T-helper 17 cell (primary cell): ENCODE measurements at places on chromosomes 7 and 10. TPM values are rescaled to one million over a fixed set of nuclear protein-coding genes. Genes with fewer than 3 reads are reported as not detected.

- no peak overlapping the region for H3K4me3 ChIP-seq
- H3K27me3 ChIP-seq = peaks cover 4% of the 10 kb centered on the region
- no peaks in the 10 kb centered on the region for H3K36me3 ChIP-seq
- no peak for DNase-seq
- no peak overlapping the region for H3K27ac ChIP-seq
Measured at GRCh38 chr10:34347131-34347530, 468.0 kb downstream of the PARD3 start.

DNA sequence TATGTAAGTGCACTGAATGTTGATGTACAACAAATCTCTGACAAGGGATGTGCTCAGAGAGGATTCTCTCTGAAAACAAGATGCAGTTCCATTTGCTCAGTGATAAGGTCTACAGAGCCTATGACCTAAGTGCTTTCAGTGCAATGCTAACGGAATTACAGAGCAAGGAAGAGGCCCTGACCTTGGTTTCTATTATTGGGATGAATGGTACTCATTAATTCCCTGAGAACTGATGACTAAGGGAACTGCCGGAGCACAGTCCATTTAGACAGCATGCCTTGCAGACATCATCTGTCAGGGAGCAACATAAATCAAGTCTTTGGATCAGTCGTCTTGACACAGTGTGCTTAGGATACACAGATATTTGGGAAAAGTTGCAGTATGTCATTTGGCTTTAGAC is 340.8 kb downstream of the PHTF2 start:
- H3K4me3 ChIP-seq = no peak overlapping the region
- H3K27ac ChIP-seq = no peak overlapping the region
- no peaks in the 10 kb centered on the region for H3K36me3 ChIP-seq
- H3K4me1 ChIP-seq = no peaks in the 10 kb centered on the region
- H3K27me3 ChIP-seq = peaks cover 51% of the 10 kb centered on the region

DNA sequence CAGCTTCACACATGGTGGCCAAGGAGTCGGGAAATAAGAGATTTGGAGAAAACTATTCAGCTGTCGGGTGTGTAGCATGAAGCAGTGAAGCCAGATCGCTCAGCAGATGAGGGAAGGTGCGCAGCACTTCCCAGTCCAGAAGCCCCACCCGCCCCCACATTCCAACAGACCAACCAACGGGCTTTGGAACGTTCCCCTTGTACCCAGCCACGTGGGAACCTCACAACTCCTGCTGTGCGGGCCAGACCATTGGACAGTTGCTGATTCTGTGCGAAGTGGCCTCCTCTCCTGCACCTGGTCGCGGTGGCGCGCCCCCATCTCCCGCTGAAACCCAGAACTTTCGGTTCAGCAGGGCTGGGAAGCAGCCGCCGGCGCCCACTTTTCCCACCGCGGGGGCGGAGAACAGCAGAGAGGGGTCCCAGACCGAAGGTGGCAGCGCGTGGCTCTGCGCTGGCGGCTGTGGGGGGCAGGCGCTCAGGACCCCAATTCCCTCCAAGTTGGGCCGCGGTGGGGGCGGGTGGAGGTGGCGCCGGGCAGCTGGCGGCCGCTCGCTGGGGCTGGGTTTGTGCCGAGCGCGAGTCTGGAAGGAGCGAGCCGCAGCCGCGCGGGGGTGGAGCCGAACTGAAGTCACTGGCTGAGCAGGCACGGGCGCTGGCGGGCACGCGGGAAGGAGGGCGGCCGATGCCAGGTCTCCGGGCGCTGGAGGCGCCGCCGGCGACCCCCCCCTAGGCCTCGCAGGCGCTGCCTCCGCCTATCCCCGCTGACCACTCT is 1301.5 kb upstream of the SORCS1 start:
- H3K4me1 ChIP-seq = no peaks in the 10 kb centered on the region
- no peaks in the 10 kb centered on the region for H3K27me3 ChIP-seq
- DNase-seq = no peak
- no peak overlapping the region for H3K27ac ChIP-seq

- peaks cover 29% of the 10 kb centered on the region for H3K27me3 ChIP-seq
- peak within 1 kb of the TSS; percentile 95 for H3K27ac ChIP-seq
- peak within 1 kb of the TSS; percentile 96 for H3K4me3 ChIP-seq
- H3K36me3 ChIP-seq = no peaks in the 10 kb centered on the region
- DNase-seq = no peak
- peaks cover 23% of the 10 kb centered on the region for H3K4me1 ChIP-seq
Measured at GRCh38 chr10:101061624-101062231, at the start of gene KAZALD1. KAZALD1 (plus strand) TSS chr10:101061989; CDS start chr10:101062593, 604 bp downstream.

- H3K27ac ChIP-seq = no peak overlapping the region
- DNase-seq = no peak
- no peaks in the 10 kb centered on the region for H3K4me1 ChIP-seq
- no peak overlapping the region for H3K4me3 ChIP-seq
Measured at GRCh38 chr7:29053105-29053872, 93.0 kb downstream of the CPVL start.

DNA sequence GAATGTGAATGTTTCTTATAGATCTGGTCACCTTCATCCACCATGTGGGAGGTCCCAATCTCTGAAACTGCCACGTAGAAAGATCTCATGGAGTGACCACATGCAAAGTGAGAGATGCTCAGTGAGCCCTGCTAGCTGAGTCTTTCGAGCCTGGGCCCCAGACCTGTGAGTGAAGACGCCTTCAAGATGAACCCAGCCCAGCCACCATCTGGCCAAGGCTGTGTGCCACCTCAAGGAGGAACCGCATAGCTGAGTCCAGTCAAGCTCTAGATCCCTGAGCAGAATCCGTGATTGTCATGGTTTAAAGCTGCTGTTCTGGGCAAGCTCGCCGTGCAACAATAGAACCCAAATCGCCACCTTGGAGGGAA is 20.2 kb upstream of the PPIF start:
- H3K4me3 ChIP-seq = no peak overlapping the region
- H3K27me3 ChIP-seq = no peaks in the 10 kb centered on the region
- no peaks in the 10 kb centered on the region for H3K36me3 ChIP-seq

- H3K36me3 ChIP-seq = peaks cover 6% of the 10 kb centered on the region
- H3K27me3 ChIP-seq = peaks cover 52% of the 10 kb centered on the region
- DNase-seq = no peak
- H3K4me3 ChIP-seq = no peak overlapping the region
Measured at GRCh38 chr7:130838738-130839137, 104.7 kb upstream of the KLF14 start.

DNA sequence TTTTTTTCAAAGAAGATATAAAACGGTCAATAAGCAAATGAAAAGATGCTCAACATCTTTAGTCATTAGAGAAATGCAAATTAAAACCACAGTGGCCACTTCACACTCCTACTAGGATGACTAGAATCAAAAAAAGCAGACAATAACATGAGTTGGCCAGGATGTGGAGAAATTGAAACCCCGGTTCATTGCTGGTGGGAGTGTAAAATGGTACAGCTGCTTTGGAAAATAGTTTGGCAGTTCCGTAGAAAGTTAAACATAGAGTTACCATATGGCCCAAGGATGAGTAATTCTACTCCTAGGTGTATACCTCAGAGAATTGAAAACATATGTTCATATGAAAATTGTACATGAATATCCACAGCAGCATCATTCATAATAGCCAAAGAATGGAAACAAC is 573.3 kb downstream of the GALNT17 start:
- H3K4me1 ChIP-seq = no peaks in the 10 kb centered on the region
- H3K27me3 ChIP-seq = no peaks in the 10 kb centered on the region
- H3K4me3 ChIP-seq = no peak overlapping the region
- H3K36me3 ChIP-seq = no peaks in the 10 kb centered on the region
- DNase-seq = no peak

DNA sequence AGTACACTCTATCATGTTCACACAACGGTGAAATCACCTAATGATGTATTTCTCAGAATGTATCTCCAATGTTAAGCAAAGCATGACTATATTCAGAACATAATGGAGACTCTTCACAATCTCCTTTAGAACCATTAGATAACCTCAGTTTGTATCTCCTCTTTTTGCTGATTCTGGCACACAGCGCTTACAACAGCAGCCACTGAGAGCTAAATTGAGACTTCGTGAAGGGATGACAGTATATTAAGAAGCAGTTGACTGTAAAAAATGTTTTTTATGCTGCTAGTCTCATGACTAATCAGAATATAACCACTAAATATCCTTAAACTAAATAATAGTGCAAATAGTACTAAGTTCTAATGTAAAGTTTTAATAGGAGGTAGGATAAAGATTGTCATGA is 46.9 kb downstream of the KMT2E start:
- H3K27me3 ChIP-seq = no peaks in the 10 kb centered on the region
- peaks cover 3% of the 10 kb centered on the region for H3K36me3 ChIP-seq
- no peak overlapping the region for H3K4me3 ChIP-seq
- H3K27ac ChIP-seq = peak overlapping the region; percentile 75
- peaks cover 39% of the 10 kb centered on the region for H3K4me1 ChIP-seq

DNA sequence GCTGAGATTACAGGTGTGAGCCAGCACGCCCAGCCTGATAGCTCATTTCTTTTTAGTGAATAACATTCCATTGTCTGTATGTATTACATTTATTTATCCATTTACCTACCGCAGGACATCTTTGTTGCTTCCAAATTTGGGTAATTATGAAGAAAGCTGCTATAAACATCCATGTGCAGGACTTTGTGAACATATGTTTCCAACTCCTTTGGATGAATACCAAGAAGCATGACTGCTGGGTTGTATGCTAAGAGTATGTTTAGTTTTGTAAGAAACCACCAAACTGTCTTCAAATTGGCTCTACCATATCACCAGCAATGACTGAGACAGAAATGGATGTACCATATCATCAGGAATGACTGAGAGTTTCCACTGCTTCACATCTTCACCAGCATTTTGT is 200.2 kb upstream of the TMEM196 start:
- no peak overlapping the region for H3K4me3 ChIP-seq
- no peaks in the 10 kb centered on the region for H3K4me1 ChIP-seq
- no peak overlapping the region for H3K27ac ChIP-seq
- H3K27me3 ChIP-seq = no peaks in the 10 kb centered on the region
- no peak for DNase-seq

DNA sequence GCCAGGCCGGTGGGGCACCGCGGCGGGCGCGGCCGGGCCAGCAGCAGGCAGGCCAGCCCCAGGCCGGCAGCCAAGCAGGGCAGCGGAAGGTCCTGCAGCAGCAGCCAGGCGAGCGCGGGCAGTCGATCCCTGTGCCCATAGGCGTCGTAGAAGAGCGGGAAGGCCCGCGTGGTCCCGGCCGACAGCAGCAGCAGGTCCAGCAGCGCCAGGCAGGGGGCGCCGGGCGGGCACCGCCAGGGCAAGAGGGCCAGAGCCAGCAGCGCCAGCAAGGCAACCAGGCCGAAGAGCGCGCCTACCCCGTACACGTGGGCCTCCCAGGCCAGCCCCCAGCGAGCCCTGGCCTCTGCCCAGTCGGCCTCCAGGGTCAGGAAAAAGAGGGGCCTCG is 8.4 kb upstream of the RBM28 start:
- peaks cover 52% of the 10 kb centered on the region for H3K27me3 ChIP-seq
- H3K27ac ChIP-seq = no peak overlapping the region
- DNase-seq = no peak
- H3K4me3 ChIP-seq = no peak overlapping the region
- peaks cover 8% of the 10 kb centered on the region for H3K36me3 ChIP-seq
- H3K4me1 ChIP-seq = peaks cover 13% of the 10 kb centered on the region

DNA sequence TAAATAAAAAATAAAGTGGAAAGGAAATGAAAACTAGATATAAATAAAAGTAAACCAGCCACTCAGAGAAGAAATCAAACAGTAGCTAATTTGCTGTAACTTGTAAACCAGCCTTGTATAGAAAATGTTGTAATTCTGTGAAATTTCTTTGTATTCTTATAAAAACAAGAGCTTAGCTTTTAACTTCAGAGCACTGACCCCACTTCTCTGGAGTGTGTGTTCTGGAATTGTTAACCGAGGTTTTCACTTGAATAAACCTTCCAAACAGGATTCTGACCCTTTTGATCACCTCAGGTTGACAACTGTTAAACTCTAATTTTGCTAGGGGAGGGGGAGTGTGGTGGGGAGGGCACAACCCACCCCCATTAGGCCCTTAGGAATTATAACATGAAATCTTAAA is 151.9 kb upstream of the TRIM24 start:
- peaks cover 3% of the 10 kb centered on the region for H3K27me3 ChIP-seq
- no peak overlapping the region for H3K27ac ChIP-seq
- no peaks in the 10 kb centered on the region for H3K4me1 ChIP-seq
- no peak for DNase-seq
- H3K4me3 ChIP-seq = no peak overlapping the region
- no peaks in the 10 kb centered on the region for H3K36me3 ChIP-seq

Gene DPCD
- 1.9 TPM for total RNA-seq

Gene ACSM6
- not detected for total RNA-seq

Gene SP4
- 35.9 TPM for total RNA-seq

Gene ADARB2
- total RNA-seq = 0.18 TPM

Gene DGKI
- 0.02 TPM for total RNA-seq
